AG04449 (cell line): ENCODE measurements at places on chromosomes 4 and X.

DNA sequence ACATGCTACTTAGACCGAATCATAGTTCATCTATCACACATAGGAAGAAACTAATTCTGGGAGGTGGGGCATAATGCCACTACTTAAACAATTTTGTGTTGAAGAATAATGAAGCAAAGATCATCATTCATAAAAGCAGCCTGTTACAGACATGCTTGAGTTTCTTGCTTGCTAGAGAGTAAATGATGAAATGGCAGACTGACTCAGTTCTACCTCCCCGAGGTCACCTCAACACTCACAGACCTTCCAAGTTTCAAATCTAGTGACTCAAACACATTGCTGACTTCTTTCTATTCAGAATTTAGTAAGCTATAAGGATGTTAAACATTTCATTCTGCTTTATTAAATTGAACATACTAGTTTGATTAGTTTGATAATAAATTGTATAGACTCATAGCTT lies 636.5 kb upstream of the FRG1 start:
- no peak for DNase-seq

- DNase-seq: no peak
These were observed 215.8 kb upstream of the RASGEF1B start for GRCh38 chr4:81687471-81687870.

- no peak for DNase-seq
These were observed 32.7 kb downstream of the KLF3 start for GRCh38 chr4:38696697-38697096.

- no peak for DNase-seq
These were observed 7.9 kb downstream of the MAGEB18 start for GRCh38 chrX:26146024-26146423.

DNA sequence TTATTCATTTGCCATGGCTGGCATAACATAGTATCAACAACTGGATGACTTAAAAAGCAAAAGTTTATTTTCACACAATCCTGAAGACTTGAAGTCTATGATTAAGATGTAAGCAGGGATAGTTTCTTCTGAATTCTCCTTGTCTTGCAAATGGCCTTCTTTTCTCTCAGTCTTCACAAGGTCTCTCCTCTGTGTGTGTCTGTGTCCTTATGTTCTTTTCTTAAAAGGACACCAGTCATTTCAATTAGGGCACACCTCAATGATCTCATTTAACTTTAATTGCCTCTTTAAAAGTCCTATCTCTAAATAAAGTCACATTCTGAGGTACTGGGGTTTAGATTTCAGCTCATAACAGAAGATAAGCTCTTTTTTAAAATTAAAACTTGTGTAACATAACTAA lies 399.7 kb downstream of the PABPC4L start:
- DNase-seq: no peak

GRCh38 chr4:15395311-15395710 lies 32.5 kb upstream of the C1QTNF7 start:
- no peak for DNase-seq

DNA sequence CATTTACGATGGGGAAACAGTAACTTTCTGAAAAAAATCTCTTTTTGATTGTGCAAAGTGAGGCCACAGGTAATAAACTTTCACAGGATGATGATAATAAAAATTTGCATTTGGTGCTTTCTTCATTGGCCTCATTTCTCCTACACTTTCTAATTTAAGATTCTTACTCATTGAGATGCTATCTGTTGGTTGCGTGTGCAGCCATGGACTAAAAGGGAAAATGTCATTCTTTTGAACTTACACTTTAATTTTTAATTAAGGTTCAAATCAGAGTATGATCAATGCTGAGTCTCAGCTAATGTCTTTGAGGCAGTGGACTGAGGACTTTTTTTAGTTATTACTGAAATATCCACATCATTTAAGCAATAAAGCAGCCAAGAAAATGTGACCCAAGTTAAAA lies 87.6 kb downstream of the SEL1L3 start:
- no peak for DNase-seq

DNA sequence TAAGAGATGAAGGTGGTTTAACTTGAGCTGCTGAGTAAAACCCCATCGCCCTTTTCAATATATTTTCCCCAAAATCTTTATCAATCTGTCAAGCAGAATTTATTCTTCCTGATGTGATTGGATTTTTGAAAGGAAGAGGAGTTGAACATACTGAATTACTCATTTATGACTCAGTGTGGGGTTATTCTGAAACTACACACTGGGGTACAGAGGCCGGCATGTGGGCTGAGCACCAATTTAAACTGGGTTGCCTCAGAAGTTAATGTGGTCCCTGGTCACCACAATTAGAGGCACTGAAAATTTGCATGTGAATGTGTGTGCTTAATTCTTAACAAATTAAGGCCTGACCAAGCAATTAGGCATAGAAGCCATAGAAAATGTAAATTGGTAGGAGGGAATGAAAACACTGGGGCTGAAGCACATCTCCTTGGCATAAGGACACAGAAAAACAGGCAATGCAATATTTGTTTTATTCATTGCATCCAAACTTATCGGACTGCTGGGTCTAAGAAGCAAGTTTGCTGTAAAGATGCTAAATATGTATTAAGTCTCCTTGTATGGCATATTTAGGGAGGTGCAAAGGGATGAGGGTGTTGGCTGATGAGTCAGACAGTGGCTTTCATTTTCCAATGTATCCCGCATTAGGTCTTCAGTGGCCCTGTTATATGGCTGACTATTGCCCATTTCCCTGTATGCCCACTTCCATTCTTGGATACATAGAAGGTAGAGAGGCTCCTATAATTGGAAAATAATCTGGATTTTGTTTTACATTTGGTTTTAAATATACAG lies 170.9 kb downstream of the IL15 start:
- DNase-seq: no peak

DNA sequence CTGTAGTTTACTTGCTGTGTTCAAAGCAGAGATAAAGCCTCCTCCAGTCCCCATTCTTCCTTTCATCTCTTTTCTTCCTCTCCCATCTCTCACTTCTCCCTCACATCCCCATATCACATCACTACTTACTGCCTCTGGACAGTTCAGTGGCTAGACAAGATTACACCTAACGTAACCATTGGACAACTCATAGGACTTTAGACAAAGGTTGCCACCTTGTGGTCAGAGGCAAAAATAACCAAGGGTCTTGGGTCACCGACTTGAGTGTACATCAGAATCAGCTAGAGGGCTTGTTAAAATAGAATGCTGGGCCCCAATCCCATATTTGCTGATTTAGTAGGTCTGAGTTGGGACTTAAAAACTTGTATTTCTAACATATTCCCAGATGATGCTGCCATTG lies 109.3 kb upstream of the DGKK start:
- DNase-seq: peak; percentile 0

GRCh38 chr4:141101511-141101910 lies 31.8 kb downstream of the RNF150 start:
- no peak for DNase-seq

DNA sequence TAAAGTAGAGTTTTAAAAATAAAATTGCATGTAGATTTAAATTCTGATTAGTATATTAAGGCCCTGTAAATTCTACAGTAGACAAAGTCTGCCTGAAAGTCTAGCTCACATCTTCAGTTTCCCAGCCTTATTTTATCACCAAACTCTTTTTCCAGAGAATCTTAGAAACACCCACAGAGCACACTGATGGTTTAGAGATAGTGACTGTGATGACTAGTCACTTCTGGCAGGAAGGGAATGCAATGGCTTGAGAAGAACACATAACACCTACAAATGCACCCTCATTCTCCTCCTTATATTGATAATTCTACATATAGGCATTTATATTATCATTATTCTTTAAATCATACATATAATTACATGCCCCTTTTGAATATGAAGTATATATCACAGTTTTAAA lies 232.9 kb downstream of the ARAP2 start:
- no peak for DNase-seq

DNA sequence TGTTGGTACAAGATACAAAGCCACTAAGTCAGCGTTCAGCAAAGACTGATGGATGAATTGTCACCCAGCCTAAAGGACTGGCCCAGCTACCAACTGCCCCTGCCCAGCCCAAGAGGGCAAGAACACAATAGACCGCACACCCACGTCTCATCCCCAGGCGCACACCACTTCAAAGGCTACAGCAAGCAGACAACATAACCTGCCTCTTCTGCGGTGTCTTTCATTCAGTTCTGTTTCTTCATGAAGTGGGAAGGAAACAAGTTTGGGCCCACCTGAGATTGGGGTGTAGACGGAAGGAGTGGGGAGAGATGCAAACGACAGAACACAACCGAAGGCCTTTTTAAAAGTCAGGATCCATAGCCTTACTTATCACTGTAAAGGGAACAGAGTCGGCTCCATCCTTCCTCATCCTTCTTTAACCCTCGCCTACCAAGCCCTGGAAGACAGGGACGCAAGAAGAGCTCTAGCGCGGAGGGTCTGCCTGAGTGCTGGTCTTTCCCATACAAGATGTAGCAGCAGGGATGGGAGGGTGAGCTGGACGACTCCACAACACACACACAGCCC lies 691 bp downstream of the SCARB2 start:
- no peak for DNase-seq

DNA sequence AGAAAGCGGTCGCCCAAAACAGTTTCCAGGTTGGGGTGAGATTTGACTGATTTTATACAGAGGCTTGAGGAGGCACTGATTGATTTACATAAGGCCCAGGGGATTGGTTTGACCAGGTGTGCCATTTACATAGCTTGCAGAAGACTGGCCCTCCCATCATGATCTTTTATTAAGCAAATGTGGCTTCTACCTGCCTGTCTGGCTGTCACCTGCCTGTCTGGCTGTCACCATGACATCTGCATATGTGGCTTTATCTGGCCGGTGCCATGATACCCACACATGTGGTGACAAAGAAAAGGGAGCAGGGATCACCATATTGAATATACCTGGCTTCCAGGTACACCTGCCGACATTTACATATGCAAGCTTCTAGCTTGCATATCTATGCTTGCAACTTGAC lies 17.0 kb upstream of the CDS1 start:
- DNase-seq: no peak

GRCh38 chrX:104430072-104430741 lies 135.8 kb upstream of the IL1RAPL2 start:
- DNase-seq: no peak

DNA sequence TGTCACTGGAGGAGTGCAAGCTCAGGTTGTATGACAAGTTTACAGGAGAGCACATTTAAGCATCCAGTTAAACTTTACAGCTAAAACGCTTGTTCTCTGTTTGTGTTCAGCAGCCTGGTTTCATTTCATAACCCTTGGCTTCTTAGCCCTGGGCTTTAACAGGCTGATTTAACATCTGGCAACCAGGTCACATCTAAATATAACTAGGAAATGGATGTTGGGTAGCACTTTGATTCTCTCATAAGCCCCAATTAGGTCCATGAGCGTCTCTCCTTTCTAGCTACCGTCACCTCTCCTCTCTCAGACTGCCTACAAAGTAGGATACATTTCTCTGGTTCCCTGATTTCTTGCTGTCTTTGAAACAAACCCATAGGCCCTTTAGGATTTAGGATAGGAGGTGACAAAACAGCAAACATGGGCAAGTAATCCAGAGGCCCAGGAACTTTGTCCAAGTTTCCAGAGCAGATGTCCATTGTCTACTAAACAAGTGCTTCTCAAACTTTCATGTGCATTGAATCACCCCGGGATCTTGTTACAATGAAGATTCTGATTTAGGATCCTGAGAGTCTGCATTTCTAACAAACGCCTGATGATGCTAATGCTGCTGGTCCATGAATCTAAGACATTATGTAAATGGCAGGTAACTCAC lies 22.5 kb downstream of the OTUD6A start:
- DNase-seq: no peak

DNA sequence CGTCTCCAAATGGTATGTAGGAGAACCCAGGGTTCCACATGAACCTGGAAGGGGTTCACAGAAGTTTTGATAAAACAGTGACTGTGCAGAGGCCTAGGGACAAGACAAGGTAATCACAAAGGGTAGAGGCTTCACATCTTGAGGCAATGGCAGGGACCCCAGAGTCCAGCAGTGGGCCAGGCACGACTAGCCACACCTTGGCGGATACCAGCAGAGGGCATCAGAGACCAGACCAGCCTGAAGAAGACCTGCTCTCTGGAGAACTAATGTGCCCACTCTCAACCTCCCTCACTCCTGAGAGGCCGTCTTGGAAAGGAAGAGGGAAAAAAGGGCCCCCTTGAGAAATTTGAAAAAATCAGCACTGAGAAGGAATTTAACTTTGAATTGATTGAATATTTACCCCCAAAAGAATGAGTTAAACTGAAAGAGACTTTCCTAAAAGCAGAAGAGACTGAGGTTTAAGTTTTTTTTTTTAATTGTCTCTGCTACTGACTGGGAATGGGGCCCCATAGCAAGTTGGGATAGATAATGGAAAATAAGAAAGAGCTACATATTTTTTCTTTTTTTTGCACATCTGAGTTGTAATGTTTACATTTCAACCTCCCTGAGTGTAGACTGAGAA lies 243.8 kb upstream of the JADE1 start:
- DNase-seq: no peak

DNA sequence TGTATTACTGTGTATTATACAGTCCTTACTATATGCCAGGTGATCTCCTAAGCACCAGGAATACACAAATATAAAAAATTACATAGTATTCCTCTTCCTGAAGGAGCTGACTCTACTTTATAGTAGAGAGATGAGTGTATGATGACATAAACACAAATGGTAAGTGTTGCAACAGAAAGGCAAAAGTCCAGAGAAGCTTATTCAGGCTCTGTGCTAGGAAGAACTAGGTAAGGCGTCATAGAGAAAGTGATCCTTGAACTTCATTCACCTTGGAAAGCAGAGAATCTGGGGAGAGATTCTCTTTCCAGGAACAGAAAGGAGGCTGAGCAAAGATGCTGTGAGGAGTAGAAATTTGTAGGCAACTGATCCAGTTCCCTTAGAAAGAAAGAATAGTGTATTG lies 115.0 kb upstream of the KCNIP4 start:
- no peak for DNase-seq

DNA sequence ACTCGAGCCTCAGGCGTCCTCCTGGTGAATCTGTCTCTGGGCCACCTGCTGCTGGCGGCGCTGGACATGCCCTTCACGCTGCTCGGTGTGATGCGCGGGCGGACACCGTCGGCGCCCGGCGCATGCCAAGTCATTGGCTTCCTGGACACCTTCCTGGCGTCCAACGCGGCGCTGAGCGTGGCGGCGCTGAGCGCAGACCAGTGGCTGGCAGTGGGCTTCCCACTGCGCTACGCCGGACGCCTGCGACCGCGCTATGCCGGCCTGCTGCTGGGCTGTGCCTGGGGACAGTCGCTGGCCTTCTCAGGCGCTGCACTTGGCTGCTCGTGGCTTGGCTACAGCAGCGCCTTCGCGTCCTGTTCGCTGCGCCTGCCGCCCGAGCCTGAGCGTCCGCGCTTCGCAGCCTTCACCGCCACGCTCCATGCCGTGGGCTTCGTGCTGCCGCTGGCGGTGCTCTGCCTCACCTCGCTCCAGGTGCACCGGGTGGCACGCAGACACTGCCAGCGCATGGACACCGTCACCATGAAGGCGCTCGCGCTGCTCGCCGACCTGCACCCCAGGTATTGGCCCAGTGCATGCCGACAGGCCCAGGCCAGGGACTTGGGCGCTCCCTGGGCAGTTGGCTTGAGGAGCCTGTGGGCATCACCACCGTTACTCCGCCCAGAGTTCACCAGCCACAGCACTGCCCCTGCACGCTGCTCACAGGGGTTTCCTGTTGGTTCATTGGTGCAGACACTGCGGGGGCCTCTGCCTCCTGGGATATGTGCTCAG lies 1.1 kb downstream of the GPR78 start:
- DNase-seq: no peak

- no peak for DNase-seq
These were observed 82.1 kb upstream of the AFAP1 start for GRCh38 chr4:8021796-8022195.

- DNase-seq: no peak
These were observed 202.6 kb upstream of the BCOR start for GRCh38 chrX:40300286-40300890.
